ENCODE measurements at places on chromosomes 6 and 20.

GRCh38 chr6:146620655-146621054, 21.9 kb downstream of the ADGB start:
- DNase-seq = no peak

GRCh38 chr6:111724505-111724904, 118.8 kb upstream of the TRAF3IP2 start:
- DNase-seq = no peak

GRCh38 chr6:53896196-53896595, 101.4 kb downstream of the LRRC1 start:
- DNase-seq = no peak

DNA sequence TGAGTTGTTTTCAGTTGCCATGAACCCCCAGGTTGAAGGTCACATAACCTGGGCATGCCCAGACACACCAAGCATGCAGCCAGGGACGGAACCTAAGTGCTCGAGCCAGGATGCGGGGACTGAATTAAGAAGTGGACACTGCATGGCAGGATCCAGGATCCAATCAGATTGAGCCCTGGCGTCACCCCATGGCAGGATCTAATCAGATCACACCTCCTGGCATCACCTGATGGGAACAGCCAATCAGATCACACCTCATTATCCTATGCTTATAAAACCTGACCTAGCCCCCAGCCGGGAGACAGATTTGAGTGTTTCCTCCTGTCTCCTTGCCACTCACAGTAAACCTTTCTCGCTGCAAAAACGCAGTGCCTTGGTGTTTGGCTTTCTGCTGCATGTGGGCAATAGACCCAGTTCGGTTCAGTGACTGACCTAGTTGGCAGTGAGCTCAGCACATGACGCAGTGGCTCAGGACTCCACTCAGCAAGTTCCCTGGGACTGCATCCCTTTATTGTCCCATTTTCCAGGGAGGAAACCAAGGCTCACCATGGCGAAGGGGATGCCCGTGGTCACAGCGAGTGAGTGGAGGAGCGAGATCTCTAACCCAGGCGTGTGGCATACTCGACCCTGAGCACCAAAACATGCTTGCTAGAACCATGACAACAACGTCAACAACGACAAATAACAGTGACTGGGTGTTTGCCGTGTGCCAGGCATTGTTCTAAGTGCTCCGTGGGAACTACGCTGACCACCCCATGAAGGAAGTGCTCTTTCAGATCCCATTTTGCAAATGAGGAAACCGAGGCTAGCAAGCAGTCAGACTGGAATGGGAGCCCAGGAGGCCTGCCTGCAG, 66.3 kb downstream of the RBM38 start:
- no peak for DNase-seq

GRCh38 chr20:31811796-31812728, 7.1 kb upstream of the MYLK2 start:
- no peak for DNase-seq

DNA sequence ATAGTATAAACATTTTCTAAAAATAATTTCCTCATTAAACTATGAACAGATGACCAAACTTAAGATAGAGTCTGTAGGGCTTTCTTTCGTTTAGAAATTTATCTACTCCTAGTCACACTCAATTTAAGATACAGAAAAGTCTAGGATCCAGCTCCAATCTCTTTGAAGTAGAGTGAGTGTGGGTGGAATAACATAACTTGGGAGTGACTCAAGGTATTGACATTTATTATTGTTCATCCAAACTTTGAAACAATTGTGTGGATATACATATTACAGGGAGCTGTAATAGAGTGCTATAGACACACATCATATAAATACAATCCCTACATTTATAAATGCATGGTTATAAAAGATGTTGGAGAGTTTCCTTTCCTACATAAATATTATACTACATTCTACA, 715.2 kb upstream of the MANEA start:
- DNase-seq = no peak

GRCh38 chr20:53806683-53807401, 213.2 kb upstream of the ZNF217 start:
- no peak for DNase-seq

GRCh38 chr6:64860203-64860602, 846.8 kb downstream of the EYS start:
- DNase-seq = no peak

GRCh38 chr20:63498960-63499337, at the start of gene EEF1A2:
TSS of gene EEF1A2 (minus strand) at chr20:63499083. CDS start at chr20:63497763, 1,320 bp downstream.
- DNase-seq = no peak

GRCh38 chr20:49161428-49162152, 26.5 kb downstream of the STAU1 start:
- no peak for DNase-seq

- DNase-seq = no peak
Measured at GRCh38 chr20:40326784-40327183, 362.3 kb downstream of the MAFB start.

- DNase-seq = no peak
Measured at GRCh38 chr6:147947521-147947920, 395.1 kb upstream of the SASH1 start.

- DNase-seq = no peak
Measured at GRCh38 chr20:37828684-37829083, 74.2 kb upstream of the VSTM2L start.

DNA sequence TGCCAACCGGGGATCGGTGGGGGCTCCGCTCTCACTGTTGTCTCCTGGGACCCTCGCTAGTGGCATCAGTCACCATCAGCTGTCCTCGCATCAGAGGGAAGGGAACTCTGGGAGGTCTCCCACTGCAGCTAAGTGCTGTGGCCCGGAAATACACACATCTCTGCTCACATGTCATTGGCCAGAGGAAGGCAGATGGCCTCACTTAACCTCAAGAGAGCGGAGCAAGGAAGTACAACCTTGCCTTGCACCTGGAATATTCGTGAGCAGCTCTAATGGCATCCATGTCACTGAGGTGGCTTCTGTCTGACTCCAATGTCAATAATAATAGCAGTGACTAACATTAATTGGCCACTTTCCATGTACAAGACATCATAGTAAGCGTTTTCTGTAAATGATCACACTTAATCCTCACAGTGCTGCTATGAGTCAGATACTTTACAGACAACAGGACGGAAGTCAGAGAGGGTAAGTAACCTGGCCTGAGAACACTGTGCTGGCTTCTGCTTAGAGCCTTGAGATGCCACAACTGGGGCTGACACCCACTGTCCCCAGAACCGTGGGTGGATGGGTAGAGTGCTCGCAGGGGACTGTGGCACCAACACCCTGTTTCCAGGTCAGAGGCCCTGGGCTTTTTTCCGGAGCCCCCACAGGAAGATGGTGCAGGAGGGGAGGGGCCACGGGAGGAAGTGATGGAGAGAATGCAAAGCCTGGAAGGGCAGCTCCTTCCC, 6.0 kb downstream of the LHFPL5 start:
- no peak for DNase-seq

Data from stimulated activated effector memory CD8-positive, alpha-beta T cell treated with anti-CD3 and anti-CD28 coated beads, Interleukin-12 subunit alpha, Interleukin-12 subunit beta, amount 100 ng/mL, for 72 hours (primary cell).